Tibial nerve (tissue), 4 donors: ENCODE measurements at places on chromosomes 13 and 19. TPM values are rescaled to one million over a fixed set of nuclear protein-coding genes. Genes with fewer than 3 reads are reported as not detected.

DNA sequence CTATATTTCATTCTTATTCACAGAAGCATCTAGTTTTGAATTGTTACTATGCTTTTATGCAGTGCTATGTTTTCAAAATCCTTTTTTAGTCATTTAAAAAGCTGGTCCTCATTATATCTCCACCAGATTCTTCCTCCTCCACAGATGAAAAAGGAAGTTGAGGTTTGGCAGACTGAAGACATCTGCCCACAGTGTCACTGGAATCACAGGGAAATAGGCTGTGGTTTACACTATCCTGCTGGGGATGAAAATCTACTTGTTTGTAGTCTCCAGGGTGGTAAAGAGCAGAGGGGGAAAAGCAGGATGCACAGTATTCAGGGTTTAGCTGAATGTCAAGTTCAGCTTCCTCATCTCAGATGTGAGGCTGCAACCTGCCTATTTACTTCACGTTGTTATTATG lies 351.2 kb downstream of the DNAJC15 start:
- H3K27ac ChIP-seq, result no peak overlapping the region
- DNase-seq, result no peak
- H3K36me3 ChIP-seq, result no peaks in the 10 kb centered on the region
- H3K4me3 ChIP-seq, result no peak overlapping the region
- H3K27me3 ChIP-seq, result no peaks in the 10 kb centered on the region

- H3K36me3 ChIP-seq, result peaks cover 8% of the 10 kb centered on the region
- H3K27ac ChIP-seq, result no peak overlapping the region
- no peak for DNase-seq
- H3K4me1 ChIP-seq, result peaks cover 30% of the 10 kb centered on the region
- H3K4me3 ChIP-seq, result no peak overlapping the region
Measured at GRCh38 chr19:999379-999719, 870 bp upstream of the GRIN3B start.

DNA sequence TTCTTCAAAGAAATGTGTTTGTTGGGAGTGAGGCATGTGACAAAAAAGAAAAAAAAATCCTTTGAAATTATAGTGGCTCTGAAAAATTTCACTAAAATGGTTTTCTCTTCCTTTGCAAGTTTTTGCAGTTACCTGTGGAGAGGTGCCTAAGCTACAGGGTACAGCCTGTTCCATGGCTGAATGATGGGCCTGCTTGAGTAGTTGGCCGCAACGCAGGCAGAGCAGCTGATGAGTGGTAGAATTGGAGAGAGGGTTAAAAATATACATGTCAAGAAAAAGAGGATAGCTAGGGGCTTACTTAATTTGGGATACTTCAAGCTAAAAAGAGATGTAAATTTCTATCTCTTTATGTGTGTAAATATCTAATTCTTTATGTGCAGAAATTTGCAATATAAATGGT lies 629.1 kb upstream of the SLC10A2 start:
- H3K4me3 ChIP-seq, result no peak overlapping the region
- H3K36me3 ChIP-seq, result no peaks in the 10 kb centered on the region
- DNase-seq, result no peak
- H3K27me3 ChIP-seq, result no peaks in the 10 kb centered on the region
- no peaks in the 10 kb centered on the region for H3K4me1 ChIP-seq
- no peak overlapping the region for H3K27ac ChIP-seq

GRCh38 chr13:43688227-43688907 lies 98.4 kb downstream of the ENOX1 start:
- no peaks in the 10 kb centered on the region for H3K4me1 ChIP-seq
- DNase-seq, result no peak
- H3K4me3 ChIP-seq, result no peak overlapping the region
- no peaks in the 10 kb centered on the region for H3K36me3 ChIP-seq
- H3K27me3 ChIP-seq, result no peaks in the 10 kb centered on the region

GRCh38 chr19:42412227-42412626 lies 15.0 kb downstream of the LIPE start:
- H3K4me3 ChIP-seq, result no peak overlapping the region
- H3K27ac ChIP-seq, result no peak overlapping the region

DNA sequence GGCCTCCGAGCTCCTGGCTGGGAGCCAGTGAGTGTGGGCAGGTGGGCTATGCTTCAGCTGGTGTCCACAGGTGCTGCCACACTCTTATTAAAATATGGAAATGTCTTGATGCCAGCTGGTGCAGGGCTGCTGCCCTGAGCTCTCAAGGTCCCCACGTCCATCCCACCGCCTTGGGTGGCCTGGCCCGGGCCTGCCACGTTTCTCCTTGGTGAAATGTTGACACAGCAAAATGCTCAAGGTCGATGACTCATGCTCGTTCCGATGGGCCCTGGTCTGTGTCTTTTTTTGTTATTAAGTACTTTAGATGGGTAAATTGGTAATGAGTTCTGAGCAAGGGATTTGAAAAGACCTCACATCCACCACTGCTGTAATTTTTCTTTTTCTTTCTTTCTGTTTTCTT lies 524.7 kb downstream of the MYO16 start:
- H3K36me3 ChIP-seq, result no peaks in the 10 kb centered on the region
- H3K4me3 ChIP-seq, result no peak overlapping the region
- H3K4me1 ChIP-seq, result no peaks in the 10 kb centered on the region
- no peak for DNase-seq
- H3K27me3 ChIP-seq, result no peaks in the 10 kb centered on the region
- H3K27ac ChIP-seq, result no peak overlapping the region

GRCh38 chr19:13788991-13789390 lies 6.3 kb upstream of the ZSWIM4 start:
- peaks cover 10% of the 10 kb centered on the region for H3K4me1 ChIP-seq
- DNase-seq, result no peak
- H3K36me3 ChIP-seq, result no peaks in the 10 kb centered on the region
- no peak overlapping the region for H3K4me3 ChIP-seq
- no peaks in the 10 kb centered on the region for H3K27me3 ChIP-seq
- peak overlapping the region; percentile 88 for H3K27ac ChIP-seq

- DNase-seq, result no peak
- H3K4me3 ChIP-seq, result no peak overlapping the region
- no peak overlapping the region for H3K27ac ChIP-seq
- H3K27me3 ChIP-seq, result no peaks in the 10 kb centered on the region
Measured at GRCh38 chr13:99027661-99028425, 50.0 kb upstream of the DOCK9 start.

DNA sequence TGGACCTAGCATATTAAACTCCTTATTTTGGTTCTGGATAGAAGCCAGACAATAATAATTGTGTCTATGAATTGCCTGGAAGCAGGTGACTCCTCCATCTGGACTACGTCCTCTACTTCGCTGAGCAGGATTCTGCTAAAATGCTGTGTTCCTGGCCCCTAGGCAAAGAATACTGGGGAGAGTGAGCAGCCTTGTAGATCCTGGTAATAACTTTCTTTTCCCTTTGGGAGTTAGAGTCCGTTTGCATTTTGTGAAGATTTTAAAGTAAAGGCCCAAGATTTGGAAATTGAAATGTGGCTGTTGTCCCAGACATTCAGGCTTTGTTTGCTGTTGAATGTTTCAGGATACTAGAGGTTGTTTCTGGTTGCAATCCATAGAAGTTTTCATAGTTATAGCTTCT lies 511.9 kb upstream of the KLF12 start:
- no peaks in the 10 kb centered on the region for H3K27me3 ChIP-seq
- H3K4me3 ChIP-seq, result no peak overlapping the region
- no peak overlapping the region for H3K27ac ChIP-seq
- H3K36me3 ChIP-seq, result no peaks in the 10 kb centered on the region
- no peak for DNase-seq

DNA sequence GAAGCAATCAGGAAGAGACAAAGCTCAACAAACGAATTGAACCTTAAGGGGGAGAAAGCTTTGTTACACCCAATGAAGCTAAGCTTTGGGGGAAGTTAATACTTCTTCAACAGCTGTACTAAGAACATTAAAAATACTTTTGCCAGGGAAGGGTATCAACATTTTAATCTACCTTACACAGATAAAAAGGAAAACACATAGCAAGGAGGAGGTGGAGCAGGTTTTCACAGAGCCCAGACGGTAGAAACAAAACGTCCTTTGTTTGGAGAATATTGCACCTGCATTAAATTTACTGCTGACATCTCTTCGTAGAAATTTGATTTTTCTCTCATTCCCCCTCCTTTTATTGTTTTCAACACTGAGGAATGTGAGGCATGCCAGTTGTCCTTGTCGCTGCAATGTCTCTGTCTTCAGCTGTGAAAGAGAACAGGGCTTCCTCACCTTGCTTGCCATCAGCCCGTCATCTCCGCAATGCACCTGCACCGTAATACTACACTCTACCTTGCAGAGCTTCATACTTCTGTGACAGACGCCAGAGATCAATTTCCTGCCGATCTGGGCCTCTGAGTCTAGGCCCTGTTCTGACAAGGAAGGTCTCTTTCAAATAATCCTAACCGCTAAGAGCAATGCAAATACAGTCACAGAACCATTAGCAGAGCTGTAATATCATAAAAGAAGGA lies 270.8 kb downstream of the SPRY2 start:
- no peaks in the 10 kb centered on the region for H3K27me3 ChIP-seq
- H3K36me3 ChIP-seq, result no peaks in the 10 kb centered on the region
- no peak for DNase-seq
- no peak overlapping the region for H3K27ac ChIP-seq

- DNase-seq, result no peak
- no peak overlapping the region for H3K27ac ChIP-seq
- H3K27me3 ChIP-seq, result no peaks in the 10 kb centered on the region
- no peak overlapping the region for H3K4me3 ChIP-seq
- no peaks in the 10 kb centered on the region for H3K36me3 ChIP-seq
- no peaks in the 10 kb centered on the region for H3K4me1 ChIP-seq
Measured at GRCh38 chr19:34057155-34057554, 115.1 kb upstream of the LSM14A start.

GRCh38 chr19:11091703-11092153 lies 2.5 kb downstream of the LDLR start:
- no peaks in the 10 kb centered on the region for H3K36me3 ChIP-seq
- DNase-seq, result peak; percentile 30
- H3K27ac ChIP-seq, result peak overlapping the region; percentile 95
- H3K4me1 ChIP-seq, result peaks cover 31% of the 10 kb centered on the region
- H3K4me3 ChIP-seq, result peak overlapping the region; percentile 68
- no peaks in the 10 kb centered on the region for H3K27me3 ChIP-seq

ZNF610 gene
- 2.7 TPM for total RNA-seq

TEX101 gene
- not detected for total RNA-seq

SIGLEC12 gene
- total RNA-seq, result 0.66 TPM
